NCI-H1694 (cell line): ENCODE measurements at places on chromosomes 6 and 20.

GRCh38 chr20:37836926-37837325 lies 66.0 kb upstream of the VSTM2L start:
- no peak for DNase-seq

- DNase-seq = peak; percentile 52
Measured at GRCh38 chr6:110178626-110179405, 654 bp downstream of the WASF1 start.

GRCh38 chr6:73747289-73747688 lies 51.3 kb downstream of the CD109 start:
- DNase-seq = no peak

DNA sequence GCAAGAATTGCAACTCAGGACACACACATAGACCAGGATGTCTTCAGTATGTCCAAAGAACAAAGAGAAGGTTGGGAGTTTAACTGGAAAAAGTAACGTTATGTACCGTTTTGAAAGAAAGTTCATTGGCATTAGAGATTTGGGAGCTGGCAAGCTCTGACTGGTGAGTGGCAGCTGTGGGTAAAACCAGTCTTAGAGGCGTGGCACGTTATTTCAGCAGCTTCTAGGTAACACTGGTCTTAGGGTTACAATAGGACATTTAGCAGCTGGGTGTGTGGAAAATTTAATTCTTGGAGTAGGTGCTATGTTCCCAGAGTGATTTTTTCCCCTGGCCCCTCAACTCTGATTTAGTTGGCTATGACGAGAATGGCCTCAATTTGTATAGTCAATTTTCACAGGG lies 19.2 kb downstream of the SNRPB start:
- no peak for DNase-seq

- DNase-seq = peak; percentile 28
Measured at GRCh38 chr6:63910863-63911551, 275.4 kb downstream of the PHF3 start.

DNA sequence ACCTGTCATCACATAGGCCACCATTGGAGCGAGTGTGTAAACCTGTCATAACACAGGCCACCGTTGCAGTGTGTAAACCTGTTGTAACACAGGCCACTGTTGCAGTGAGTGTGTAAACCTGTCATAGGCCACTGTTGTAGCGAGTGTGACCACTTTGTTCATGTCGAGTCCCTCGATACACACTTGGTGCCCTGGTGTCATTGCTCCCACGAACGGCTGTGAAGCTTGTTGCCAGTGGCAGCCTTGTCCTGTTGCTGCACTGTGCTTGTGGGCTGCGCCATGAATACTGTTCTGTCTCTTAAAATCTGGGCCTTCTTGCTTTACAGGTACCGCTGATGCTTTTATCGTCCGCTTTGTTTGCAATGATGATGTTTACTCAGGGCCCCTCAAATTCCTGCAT lies 61.4 kb upstream of the SLC22A1 start:
- DNase-seq = no peak

GRCh38 chr20:10986586-10986985 lies 312.8 kb upstream of the JAG1 start:
- no peak for DNase-seq

DNA sequence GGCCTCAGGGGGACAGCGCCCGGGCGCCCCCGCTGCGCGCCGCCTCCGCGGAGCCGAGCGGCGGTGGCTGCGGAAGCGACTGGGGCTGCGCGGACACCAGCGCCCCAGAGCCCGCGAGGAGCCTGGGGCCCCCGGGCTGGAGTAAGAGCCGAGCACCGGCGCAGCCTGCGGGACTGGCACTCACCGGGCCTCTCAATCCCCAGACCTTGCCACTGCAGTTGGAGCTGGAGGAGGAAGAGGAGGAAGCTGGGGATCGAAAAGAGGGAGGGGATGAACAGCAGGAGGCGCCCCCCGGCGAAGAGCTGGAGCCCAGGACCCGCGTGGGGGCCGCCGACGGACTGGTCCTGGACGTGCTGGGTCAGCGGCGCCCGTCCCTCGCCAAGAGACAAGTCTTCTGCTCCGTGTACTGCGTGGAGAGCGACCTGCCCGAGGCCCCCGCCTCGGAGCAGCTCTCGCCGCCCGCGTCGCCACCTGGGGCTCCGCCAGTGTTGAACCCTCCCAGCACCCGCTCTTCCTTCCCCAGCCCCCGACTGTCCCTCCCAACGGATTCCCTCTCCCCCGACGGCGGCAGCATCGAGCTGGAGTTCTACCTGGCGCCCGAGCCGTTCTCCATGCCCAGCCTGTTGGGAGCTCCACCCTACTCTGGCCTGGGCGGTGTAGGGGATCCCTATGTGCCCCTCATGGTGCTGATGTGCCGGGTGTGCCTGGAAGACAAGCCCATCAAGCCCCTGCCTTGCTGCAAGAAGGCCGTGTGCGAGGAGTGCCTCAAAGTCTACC lies 590 bp downstream of the RNF217 start:
- DNase-seq = no peak

- DNase-seq = no peak
Measured at GRCh38 chr6:21636876-21637275, 43.3 kb downstream of the SOX4 start.

DNA sequence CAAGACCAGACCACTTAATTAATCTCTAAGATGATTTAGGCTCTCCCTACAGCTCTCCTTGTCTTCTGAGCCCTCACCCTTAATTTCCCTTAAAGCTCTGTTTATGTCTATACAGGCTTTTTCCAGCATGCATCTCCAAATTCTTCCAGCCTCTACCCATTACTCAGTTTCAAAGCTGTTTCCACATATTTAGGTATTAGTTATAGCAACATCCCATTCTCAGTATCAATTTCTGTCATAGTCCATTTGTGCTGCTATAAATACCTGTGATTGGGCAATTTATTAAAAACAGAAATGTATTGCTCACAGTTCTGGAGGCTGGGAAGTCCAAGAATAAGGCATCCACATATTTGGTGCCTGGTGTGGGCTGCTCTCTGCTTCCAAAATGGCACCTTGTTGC lies 2.3 kb upstream of the SERPINB1 start:
- DNase-seq = no peak

DNA sequence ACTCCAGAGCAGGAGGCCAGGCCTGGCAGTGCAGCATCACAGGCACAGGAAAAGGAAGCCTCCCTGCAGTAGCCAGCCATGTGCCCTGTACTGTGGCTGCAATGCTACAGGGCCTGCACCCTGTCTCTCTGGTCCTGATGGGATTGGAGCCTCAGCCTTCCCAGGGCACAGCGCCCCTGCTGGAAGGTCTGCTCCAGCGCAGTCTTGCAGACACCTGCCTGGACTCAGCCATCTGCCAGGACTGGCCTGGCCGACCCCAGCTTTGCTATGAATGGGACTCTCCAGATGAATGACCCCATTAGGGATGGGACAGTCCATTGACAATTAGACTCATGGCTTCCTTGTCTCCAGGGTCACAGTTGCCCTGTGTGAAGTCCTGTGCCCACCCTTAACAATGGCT lies 251.6 kb downstream of the ERMARD start:
- DNase-seq = no peak

DNA sequence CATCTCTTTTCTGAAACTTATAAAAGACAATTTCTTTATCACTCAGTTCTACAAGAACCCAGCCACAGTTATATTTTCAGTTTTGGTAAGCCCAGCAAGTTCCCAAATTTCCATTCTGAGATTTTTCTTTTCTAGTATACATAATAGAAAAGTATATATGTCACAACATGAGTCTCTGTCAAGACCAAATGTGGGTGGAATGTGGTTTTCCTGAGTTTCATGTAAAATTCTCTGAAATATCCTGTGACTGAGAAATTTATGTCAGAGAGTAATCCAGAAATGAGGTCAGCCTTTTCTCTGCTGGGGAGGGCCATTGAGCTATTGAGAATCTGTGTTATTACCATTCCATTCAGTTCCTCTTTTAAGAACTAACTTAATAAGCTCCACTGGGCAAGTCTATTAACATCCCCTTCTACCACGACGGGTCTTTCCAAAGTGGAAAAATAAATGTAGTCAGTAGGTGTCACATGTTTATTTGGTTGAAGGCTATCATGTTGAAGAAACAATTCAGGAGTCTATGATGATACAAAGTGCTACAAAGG lies 100.7 kb upstream of the HMGN3 start:
- no peak for DNase-seq

DNA sequence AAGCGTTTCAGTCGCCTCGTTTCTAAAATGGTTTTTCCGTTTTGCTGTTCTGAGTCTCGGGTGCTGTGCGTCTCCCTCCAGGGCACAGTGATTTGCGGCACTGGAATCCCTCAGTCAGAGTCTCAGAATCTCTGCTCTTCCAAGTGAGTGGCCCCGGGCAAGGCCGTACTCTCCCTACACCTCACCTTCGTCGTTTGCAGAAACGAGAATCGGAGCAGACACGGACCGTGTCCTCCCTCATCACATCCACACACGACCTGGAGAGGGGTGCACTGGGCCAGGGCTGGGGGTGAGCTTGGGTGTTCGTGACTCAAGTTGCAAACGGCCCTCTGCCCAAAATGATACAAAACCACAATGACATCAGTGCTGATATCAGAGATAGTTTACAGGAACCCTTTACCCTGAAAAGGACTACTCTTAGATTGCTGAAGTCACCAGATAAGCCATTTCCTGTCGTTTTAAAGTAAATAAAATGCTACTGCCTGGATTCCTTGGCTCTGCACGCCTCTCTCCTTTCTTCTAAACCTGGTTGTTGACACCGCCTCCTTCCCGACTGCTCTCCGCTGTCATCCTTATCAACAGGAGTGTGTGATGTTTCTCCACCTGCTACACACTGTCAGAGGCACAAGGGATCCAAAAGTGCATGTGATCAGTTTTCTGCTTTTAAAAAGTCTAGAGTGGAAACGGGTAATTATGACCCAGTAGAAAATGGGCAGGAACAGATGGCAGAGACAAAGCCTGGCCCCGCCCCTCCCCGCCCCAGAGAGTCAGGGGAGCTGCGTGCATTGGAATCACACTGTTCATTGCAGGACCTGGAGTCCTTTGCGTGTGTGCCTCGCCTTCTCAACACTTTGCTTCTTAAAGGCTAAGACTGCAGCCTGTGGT lies 38.4 kb downstream of the KIF25 start:
- no peak for DNase-seq

DNA sequence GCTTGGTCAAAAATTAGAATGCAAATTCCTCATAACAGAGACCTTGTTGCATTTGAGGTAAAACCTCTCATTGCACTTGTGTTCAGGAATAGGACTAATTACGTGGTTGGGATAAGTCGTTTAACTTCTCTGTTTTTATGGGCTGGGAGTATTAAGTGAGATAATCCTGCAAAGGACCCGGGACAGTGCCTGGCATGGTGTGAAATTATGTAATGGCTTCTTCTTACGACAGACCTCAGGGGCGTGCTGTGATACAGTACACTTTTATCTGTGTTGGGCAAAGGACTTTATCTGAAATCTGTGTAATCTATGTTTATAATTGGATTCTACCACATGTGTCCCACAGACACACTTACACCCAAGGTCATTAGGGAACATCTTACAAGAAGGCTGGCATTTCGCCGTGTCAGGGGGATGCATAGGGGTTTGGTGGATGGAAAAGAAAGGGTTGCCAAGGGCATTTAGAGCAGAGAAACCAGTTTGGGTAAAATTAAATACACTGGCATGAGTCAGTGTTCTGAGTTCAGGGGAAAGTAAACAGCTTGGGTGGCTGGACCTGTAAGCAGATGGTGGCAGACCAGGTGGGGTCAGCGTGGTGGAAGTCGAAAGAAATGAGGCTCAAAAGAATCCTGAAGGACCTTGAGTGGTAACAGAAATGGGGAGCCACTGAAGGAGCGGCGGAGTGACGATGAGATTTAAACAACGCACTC lies 17.2 kb upstream of the RTF2 start:
- DNase-seq = no peak

DNA sequence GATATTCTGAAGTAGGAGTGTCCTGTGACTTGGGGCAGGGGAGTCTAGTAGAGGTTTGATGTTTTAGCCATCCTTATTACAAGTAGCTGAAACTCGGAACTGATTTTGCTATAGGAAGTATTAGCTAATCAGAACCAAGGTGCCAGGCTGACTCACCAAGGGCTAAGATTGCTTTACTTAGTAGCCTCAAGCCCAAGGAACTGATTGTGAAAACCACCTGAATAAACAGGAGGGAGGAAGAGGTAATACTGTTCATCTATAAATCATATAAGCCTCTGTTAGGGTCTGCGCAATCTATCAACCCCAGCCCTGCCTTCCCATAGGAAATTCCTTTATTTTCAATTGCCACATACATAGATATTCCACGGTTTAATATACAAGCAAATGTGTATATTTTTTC lies 54.4 kb downstream of the GNAS start:
- no peak for DNase-seq

- DNase-seq = no peak
Measured at GRCh38 chr6:149362289-149362688, 37.8 kb upstream of the SUMO4 start.
